Hippocampal formation (tissue), 2 donors: ENCODE measurements at places on chromosomes 2 and 18.

DNA sequence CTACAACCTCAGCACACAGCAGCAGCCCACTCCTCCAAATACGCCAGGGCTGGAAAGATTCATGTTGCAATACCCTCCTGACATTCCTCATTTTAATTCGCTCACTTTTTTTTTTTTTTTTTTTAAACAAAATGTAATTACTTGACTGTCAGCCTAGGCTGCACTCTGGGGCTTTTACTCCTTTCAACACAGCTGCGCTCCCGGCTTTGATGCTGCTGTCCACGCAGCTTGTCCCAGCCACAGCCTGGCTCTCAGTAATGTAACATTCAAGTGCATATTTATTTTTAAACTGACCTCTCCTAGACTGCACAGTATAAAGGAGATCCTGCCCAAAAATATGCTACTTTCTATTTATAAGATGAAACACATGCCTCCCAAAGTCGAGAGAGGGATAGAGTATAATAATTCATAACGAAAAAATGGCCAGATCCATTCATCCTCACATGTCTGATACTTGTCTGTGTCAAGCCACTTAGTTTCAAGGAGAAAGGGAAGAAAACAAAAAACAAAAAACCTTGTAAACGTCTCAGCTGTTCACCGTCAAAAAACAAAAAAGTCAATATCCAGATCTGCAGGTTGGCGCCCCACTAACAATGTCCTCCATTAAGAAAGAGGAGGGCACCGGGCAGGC, 949 bp downstream of the CDC42EP3 start:
- DNase-seq, result no peak

DNA sequence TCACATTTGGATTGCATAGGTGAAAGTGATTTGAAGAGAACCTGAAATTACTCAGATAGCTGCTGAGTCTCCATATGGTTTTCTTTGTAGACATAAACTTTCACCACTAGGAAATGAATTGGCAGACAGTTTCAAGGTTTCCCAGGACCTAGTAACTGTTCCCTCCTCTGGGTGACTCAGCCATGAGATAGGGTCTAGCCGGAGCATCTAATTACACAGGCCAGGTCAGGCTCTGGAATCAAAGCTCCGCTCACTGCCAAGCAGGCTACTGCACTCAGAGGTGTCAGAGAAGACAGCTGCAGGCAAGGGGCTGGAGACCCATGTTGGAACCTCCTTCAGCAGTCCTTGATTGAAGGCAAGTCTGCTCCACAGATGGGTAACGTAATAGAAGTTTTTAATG, 429.2 kb downstream of the TNS1 start:
- no peak for DNase-seq

DNA sequence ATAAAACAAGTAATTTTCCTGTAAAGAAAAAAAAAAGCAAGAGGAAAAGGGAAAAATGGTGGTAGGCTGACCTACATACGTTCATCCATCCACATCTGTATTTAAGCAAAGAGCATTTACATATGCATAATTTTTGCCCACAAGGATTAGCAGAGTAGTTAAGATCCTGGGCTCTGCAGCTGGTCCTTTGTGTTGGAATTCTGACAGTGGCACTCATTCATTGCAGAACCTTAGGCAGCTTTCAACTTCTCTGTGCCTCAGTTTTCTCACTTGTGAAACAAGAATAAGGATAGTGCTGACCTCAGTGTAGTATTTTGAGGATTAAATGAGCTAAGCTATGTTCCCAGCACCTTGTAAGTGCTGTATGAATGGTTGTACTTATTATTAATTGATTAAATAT, 211.3 kb downstream of the ARL4C start:
- DNase-seq, result no peak

- no peak for DNase-seq
Measured at GRCh38 chr2:189024901-189025618, 50.9 kb downstream of the COL3A1 start.

GRCh38 chr2:37573451-37574388, 97.7 kb downstream of the CDC42EP3 start:
- no peak for DNase-seq
